ENCODE measurements at places on chromosomes 12 and 14. TPM values are rescaled to one million over a fixed set of nuclear protein-coding genes. Genes with fewer than 3 reads are reported as not detected.

Gene P3H3
- total RNA-seq, result 39.3 TPM

Gene PRR4
- total RNA-seq, result 0.64 TPM

Gene CCDC60
- 0.48 TPM for total RNA-seq

Gene KLRC2
- not detected for total RNA-seq

Gene NAV3
- total RNA-seq, result 5.8 TPM

Gene EPYC
- total RNA-seq, result not detected

Gene ADAMTS20
- total RNA-seq, result not detected

Gene RFLNA
- 12.0 TPM for total RNA-seq

Gene TMEM132C
- not detected for total RNA-seq

Gene LRP1-AS
- not detected for total RNA-seq

Gene PZP
- total RNA-seq, result not detected

Gene GCH1
- total RNA-seq, result 12.5 TPM

Gene GPRC5D
- total RNA-seq, result not detected

Gene ACSM4
- total RNA-seq, result not detected

Gene OTX2
- total RNA-seq, result not detected

Gene OVCH1
- total RNA-seq, result not detected

Gene B3GNT4
- 9.4 TPM for total RNA-seq

Gene FAR2
- 0.85 TPM for total RNA-seq

Gene RNU4-1
- under 0.01 TPM for total RNA-seq

Gene RD3L
- total RNA-seq, result not detected

Gene METTL17
- total RNA-seq, result 64.6 TPM

Gene ANKLE2
- 55.6 TPM for total RNA-seq

Gene RNASE3
- not detected for total RNA-seq

Gene KRT82
- total RNA-seq, result not detected

Gene MUCL1
- not detected for total RNA-seq

Gene ITGB7
- total RNA-seq, result 9.4 TPM

Gene PPP1CC
- 55.7 TPM for total RNA-seq

Gene SSTR1
- under 0.01 TPM for total RNA-seq

Gene COL2A1
- total RNA-seq, result 0.48 TPM

Gene GLT1D1
- total RNA-seq, result not detected

Gene LMNTD1
- total RNA-seq, result not detected

Gene SLC25A47
- not detected for total RNA-seq

Gene RNASE7
- total RNA-seq, result 36.1 TPM

Gene TMTC1
- 16.6 TPM for total RNA-seq

Gene STXBP6
- not detected for total RNA-seq

Gene VDR
- total RNA-seq, result 5.5 TPM

Gene RAP1B
- 148 TPM for total RNA-seq

Gene CDCA3
- total RNA-seq, result 2.4 TPM

Gene RPS6KL1
- 1.7 TPM for total RNA-seq

Gene ACVRL1
- total RNA-seq, result 1.9 TPM

Gene G2E3
- total RNA-seq, result 14.9 TPM

Gene MAP3K12
- 4.7 TPM for total RNA-seq

Gene TAS2R7
- total RNA-seq, result not detected

Gene GPD1
- not detected for total RNA-seq
